SJSA1 (cell line): ENCODE measurements at places on chromosomes 7 and 10. TPM values are rescaled to one million over a fixed set of nuclear protein-coding genes. Genes with fewer than 3 reads are reported as not detected.

DNA sequence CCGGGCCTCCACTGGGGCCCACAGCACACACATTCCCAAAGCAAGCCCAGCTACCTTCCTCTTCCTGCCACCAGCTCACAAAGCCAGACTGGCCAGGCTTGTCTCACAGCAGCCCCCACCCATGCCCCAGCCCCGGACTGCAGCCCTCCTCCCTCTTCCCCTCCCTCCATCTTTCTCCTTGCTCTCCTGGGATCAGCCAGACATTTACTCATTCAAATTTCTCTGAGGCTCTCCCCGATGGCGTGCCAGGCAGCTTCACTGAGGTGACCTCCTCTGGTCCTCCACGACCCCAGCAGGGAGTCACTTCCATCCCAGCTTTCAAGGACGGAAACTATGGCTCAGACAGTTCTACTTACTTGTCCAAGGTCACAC, 187.5 kb downstream of the GRID1 start:
- DNase-seq, result no peak

DNA sequence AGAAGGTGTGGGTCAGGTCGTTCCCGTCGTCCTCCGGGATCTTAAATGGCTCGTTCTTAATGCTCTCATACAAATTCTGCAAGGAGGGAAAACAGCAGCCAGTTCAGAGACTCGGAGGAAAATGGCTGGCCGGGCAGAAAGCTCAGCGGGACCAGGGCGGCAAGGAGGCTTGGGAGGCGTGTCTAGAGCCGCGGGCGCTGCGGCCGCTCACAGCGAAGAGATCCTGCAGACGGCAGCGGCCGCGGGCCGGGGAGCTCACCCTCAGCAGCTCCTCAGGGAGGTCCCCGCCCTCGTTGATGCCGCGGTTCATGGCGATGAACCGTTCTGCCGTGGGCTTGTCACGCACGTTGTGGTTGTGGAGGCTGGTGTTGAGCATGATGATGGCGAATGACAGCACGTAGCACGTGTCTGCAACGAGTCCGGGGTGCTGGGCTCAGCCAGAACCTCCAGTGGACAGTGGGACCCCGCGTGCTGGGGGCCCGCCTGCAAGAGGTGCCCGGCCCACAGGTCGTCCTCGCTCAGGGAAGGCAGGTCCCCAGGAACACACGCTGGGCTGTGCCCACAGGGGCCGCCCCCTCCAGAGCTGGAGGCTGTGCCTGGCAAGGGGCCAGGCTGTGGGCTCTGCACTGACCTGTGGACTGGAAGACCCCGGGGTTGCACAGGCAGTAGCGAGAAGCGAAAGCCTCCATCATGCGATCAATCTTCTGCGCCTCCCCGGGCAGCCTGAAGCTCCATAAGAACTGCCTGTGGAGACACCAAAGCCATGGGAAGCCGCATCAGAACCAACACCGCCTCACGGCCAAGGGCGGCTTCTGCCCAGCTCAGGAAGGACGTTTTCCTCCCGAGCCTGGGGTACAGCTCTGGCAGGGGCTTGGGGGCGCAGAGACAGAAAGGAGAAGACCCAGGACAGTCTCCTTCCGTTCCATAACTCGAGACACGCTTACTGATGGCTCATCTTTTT, 101.6 kb downstream of the CYTH3 start:
- DNase-seq, result no peak

DNA sequence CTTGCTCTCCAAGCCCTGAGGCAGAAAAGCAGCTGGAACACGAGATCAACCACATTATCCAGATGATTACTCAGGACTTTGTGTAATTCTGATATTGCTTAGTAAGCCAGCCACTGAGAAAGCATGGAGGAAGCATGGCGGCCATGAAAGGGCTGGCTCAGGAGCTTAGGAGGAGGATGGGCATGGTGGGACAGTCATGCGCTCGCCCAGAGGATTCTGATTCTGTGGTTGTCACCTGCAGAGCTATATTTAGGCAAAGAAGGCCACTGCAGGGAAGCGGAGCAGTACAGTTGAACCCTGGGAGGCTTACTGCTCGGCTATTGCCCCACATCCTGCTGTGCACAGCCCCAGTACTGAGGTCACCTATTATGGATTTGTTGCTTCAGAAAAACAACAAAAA, 128.8 kb upstream of the DNAJB12 start:
- no peak for DNase-seq

- no peak for DNase-seq
Observed at GRCh38 chr7:103593691-103594090, 147.7 kb upstream of the SLC26A5 start.

GRCh38 chr10:23338886-23339285, 5.7 kb downstream of the C10orf67 start:
- no peak for DNase-seq

DNA sequence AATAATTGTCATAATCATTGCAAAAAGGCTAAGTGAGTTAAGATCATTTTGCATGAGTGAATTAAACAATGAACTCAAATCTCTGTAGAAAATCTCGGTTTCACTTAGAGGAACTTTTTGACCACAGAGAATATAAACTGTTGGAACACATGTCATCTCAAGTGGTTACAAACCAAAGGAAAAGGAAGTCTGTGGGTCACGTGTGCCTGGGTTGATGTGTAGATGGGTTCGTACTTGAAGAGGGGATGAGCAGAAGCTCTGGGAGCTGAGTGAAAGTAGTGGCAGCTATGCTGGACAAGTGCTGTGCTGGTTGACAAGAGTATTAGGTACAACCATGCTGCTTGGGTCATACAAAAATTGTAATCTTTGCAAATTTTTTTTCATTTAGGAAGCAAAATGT, 35.0 kb downstream of the GLRX3 start:
- DNase-seq, result no peak

DNA sequence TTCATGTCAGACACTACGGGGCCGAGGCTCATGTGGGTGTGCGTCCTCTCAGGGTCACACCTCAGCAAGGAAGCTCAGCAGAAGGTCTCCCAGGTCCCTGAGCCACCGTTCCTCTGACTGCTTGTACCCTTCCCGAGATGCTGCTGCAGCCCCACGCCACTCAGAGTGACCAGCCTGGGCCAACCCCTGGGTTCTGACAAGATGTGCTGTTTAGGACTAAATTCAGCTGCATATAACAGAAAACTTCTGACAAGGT, 512.5 kb downstream of the DNAJB6 start:
- DNase-seq, result no peak

- no peak for DNase-seq
Observed at GRCh38 chr10:29112827-29113615, 175.8 kb upstream of the LYZL1 start.

GRCh38 chr7:150453181-150453580, 2.8 kb downstream of the GIMAP8 start:
- DNase-seq, result no peak

- peak; percentile 46 for DNase-seq
Observed at GRCh38 chr10:103592186-103593021, 98.9 kb downstream of the NEURL1 start.

- DNase-seq, result no peak
Observed at GRCh38 chr10:71063401-71063800, 149.0 kb upstream of the UNC5B start.

DNA sequence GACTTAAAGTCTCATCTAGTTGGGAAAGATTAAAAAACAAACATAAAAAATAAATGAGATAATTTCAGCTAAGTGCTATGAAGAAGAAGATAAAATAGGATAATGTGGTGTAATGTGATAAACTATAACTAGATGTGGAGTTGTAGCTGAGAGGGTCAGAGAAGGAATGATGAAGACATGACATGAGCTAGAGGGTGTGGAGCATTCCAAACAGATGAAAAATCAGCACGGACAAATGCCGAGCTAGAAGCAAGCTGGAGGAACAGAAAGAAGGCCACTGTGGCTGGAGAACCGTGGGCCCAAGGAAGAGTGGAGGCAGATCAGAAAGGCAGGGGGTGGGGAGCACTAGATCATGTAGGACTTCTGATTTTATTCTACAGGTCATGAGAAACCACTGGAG, 70.6 kb downstream of the CDK6 start:
- DNase-seq, result peak; percentile 75

- DNase-seq, result no peak
Observed at GRCh38 chr7:48113275-48113674, 24.2 kb downstream of the UPP1 start.

GRCh38 chr10:74310652-74311257, 159.7 kb downstream of the ADK start:
- DNase-seq, result no peak

GRCh38 chr10:17460756-17461155, 6.4 kb upstream of the ST8SIA6 start:
- DNase-seq, result no peak

DNA sequence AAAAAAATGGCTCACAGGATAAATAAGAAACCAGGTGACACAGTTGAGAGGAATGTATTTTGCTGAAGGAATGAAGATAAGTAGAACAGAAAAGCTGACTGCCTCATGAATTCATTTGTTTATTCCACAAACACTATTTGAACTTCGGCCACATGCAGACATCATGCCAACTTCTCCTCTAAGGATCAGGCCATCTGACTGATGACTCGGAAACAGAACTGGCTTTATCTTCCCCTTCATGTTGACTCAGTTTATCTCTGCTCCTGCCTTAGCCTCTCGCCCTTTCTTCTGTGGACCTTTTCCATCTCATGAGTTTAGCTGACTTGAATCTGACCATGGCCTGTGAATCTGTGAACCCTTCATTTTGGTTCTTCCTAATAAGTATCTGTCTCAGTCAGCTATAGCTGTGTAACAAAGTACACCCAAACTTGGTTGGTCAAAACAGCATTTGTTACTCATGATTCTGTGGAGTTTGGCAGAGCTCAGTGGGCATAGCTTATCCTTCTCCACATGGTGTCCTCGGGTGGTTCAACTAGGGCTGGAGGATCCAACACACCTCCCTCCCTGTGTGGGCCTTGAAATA, 44.0 kb upstream of the GRID1 start:
- DNase-seq, result no peak

DNA sequence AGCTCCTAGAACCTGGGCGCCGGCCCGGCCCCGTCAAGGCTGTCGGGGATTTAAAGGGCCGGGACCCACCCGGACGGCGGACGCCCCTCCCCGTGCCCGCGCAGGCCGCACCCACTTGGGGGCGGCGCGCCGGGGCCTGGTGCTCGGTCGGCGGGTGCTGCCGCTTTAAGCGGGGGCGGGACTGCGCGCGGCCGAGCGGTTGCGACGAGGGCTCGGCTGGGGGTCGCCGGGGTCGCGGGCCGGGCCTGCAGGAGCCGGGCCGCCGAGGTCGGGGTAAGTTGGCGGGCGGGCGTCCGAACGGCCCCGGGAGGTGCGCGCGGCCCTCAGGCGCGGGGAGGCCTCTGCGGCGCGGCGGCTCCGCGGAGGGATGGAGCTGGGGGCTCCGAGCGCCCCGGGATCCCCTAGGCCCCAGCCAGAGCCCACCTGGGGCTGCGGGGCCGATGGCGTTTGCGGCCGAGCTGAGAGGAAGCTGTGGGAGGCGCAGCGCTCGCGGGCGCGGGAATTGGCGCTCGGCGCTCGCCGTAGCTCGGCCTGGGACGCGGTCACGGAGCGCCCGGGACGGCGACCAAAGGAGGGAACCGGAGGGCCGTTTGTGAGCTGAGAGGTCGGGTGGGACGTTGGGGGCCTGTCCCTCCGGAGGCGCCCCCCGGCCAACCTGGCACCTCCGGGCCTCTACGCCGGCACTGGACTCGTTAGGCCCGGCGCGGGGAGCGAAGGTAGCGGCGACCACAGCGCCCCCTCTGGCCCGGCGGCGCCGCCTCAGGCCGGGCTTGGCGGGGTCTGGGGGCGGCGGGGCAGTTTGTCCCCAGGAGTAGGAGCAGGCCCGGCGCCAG, at the start of gene TRRAP:
TRRAP (plus strand) TSS at position 168 of the 833 bp plus-strand sequence. CDS start 2,619 bp downstream, outside the sequence.
- peak; percentile 64 for DNase-seq

DNA sequence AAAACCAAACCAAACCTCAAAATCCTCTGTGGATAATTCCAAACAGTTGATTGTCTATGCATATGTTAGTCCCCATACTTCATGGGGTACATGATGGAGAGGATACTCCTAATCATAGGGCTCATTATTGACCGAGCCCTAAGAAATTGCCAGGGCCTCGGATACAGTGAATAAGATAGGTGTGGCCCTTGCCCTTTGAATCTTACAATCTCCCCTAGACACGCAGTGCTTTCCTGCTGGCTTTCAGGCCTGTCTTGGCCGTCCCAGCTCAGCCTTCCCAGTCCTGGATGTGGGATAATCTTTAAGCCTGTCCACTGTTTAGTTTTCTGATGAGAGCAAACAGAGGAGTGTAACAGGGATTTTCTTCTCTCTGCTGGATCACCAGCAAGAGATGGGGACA, 161.8 kb downstream of the TMEM178B start:
- no peak for DNase-seq

DNA sequence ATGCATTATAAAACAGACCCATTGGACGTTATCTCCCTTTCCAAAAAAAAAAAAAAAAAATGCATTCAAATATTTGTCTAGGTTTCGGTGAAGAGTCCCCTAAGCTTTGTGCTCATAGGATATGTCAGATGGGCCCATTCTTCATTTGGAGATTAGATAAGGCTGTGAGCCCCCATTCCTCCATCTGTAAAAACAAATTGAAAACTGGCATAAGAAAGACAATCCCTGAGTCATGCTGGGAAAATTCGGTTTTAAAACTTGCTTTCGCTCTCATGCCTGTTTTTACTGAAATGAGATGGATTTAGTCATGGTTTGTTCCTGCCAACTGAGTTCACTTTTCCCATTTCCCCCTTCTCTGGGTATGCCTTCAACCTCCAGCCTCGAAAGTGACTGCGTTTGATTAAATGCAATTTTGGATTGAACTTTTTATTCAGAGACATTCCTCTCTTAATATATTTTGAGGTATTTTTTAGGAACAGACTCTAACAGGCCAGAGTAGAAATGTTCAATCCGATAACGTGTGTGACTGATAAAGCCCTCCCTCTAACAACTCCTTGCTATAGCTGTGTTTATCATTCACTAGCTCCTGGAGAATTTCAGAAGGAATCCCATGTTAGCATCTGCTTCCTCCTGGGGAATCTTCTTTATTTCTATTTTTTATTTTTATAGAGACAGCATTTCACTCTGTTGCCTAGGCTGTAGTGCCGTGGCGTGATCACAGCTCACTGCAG, 190.9 kb upstream of the LYZL2 start:
- peak; percentile 72 for DNase-seq

DNA sequence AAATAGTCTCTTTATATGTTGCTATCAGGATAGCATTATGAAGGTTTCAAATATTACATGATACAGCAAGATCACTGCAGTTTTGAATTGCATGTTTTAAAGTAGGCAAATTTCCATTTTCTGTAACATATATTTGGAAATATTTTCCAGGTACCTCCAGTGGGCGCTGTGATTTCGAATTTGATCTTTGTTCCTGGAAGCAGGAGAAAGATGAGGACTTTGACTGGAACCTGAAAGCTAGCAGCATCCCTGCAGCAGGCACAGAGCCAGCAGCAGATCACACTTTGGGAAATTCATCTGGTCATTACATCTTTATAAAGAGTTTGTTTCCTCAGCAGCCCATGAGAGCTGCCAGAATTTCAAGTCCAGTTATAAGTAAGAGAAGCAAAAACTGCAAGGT, 299.0 kb downstream of the MALRD1 start:
- DNase-seq, result no peak

DNA sequence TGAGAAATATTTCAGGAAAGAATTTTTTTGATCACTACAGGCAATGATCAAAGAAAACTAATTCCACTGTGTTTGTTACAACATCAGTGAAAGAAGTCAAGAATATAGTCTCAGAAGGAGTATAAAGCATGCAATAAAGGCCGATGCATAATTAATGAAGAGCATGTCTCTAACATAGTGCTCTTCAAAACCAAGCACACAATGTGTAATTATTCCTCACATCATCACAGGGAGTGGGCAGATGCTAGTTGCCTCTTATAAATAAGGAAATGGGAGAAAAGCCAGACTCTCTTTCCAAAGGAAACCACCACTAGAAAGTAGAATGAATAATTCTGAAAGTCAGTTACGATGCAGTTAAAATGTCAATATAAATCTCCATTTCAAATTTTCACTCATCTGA, 220.1 kb downstream of the TEX36 start:
- DNase-seq, result no peak

TMEM130 gene
- total RNA-seq, result 0.72 and 1.1 TPM in 2 replicates

SPACDR gene
- 0.66 TPM in 1 of 2 replicates, not detected in the other for total RNA-seq

SFTPA1 gene
- total RNA-seq, result not detected in 2 replicates
